ENCODE measurements at places on chromosomes 12 and 14.

- DNase-seq, result no peak
Measured at GRCh38 chr12:95574799-95575452, 23.6 kb upstream of the USP44 start.

DNA sequence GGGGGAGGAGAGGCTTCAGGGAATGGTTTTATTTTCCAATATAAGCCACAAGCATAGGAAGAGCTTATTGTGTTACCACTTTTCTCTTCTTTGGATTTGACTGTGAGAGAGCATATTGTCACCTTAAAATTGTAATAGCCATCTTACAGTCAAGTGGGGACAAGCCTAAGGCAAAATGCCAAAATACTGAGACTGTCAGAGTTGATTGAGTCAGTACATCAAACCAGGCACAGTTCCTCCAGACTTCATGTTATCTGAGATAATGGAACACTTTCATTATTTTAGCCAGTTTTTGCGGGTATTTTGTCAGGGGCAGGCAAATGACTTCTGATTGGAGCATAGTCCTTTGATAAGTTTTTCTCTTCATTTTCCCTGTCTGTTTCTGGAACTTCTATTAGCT, 19.5 kb upstream of the NUBPL start:
- no peak for DNase-seq

DNA sequence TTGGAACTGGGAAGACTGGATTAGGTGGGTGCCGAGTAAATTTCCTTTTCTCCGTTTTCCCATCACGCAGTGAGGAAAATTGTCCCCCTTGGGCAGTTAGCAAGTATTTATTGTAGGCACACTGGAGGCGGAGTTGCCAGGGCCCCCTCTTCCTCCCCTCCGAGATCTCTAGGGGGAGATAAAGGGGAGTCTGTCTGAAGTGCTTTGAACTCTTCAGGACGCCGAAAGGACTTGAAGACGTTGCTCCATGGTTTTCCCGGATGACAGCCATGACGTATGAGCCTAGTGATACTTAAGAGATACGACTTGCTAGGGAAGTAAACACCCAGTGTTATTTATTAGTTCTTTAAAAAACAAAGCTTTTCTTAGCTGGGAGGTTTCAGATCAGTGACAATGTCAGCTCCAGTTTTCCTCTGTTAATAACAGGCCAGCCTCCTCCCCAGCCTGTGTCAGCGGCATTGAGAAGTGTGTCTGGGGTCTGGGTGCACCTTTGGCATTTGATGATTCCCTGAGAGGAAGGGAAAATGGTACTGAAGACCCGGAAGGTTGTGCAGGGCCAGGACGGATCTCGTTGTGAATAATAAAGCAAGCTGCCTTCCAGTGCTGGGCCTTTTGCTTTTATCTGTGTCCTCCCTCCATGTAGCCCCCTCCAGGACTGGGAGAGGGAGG, 78.7 kb downstream of the TSPAN9 start:
- DNase-seq, result no peak

- no peak for DNase-seq
Measured at GRCh38 chr12:9022592-9022991, 33.2 kb downstream of the KLRG1 start.

GRCh38 chr14:78405079-78405856, 235.1 kb downstream of the NRXN3 start:
- DNase-seq, result no peak

- no peak for DNase-seq
Measured at GRCh38 chr14:99268810-99269707, 2.9 kb downstream of the BCL11B start.

- DNase-seq, result no peak
Measured at GRCh38 chr12:95663525-95663924, 112.2 kb upstream of the USP44 start.

- DNase-seq, result no peak
Measured at GRCh38 chr14:49865431-49865859, 12.9 kb upstream of the NEMF start.

- no peak for DNase-seq
Measured at GRCh38 chr12:51661199-51661598, 70.2 kb downstream of the SCN8A start.

DNA sequence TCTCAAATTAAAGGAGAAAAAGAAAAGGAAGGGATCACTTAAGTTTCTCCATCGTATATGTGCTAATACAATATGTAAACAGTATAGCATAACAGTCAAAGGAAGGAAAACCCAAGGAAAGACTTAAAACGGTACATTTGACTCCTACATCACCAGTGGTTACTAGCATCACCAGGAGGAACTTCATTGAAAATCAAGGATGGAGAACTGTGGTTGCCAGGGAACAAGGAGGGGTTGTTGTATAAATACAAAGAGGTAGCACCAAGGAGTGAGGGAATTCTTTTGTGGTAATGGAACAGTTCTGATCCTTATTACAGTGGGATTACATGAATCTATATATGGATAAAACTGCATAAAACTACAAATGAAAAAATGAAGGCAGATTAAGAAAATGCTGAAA, 1.6 kb downstream of the ZFYVE26 start:
- DNase-seq, result no peak

- DNase-seq, result no peak
Measured at GRCh38 chr14:95533391-95533821, 1.4 kb upstream of the GLRX5 start.

DNA sequence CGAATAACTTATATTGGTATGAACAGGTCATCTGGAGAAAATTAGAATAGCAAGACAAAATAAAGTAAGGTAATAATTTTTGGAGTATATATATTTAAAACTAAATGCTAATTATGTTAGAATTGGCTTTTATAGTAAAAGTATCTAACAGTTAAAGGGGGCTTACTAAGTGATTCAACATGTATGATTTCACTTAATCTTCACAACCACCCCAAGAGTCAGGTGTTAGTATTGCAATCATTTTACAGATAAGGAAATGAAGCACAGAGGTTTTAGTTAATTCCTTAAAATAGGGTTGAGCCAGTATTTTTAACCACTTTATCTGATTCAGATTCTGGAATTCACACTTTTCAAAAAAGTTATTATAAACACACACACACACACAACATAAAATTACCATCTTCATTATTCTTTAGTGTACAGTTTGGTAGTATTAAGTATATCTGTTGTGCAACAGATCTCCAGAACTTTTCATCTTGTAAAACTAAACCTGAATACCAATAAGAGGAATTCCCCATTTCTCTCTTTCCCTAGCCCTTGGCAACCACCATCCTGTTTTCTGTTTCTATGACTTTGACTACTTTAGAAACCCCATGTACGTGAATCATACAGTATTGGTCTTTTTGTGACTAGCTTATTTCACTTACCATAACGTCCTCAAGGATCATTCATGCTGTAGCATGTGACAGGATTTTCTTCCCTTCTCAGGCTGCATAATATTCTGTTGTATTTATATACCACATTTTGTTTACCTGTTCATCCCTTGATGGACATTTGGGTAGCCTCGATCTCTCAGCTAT, 12.5 kb downstream of the A2M start:
- DNase-seq, result no peak

GRCh38 chr12:15186597-15186996, 34.6 kb downstream of the RERG start:
- no peak for DNase-seq

DNA sequence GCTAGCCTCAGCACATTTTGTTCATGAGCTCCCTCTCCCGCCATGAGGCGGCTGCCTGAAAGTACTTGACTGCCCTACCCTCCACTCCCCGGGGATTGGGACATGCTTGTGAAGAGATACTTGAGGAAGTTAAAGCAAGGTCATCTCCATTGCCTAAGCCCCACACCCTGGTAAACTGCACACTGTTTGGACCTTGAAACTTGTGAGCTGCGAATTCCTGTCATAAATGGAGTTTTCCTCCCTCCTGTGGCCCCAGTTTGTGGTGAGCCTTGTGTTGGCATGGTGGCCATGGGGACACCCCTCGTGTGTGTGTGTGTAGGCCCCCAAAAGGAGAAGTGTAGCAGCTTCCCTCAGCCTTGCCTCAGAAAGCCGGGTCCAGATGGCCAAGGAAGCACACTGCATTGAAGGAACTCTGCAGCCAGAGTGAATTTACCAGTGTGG, 395.5 kb downstream of the ZFP36L1 start:
- DNase-seq, result no peak

- no peak for DNase-seq
Measured at GRCh38 chr12:68785823-68786222, 22.2 kb upstream of the MDM2 start.

DNA sequence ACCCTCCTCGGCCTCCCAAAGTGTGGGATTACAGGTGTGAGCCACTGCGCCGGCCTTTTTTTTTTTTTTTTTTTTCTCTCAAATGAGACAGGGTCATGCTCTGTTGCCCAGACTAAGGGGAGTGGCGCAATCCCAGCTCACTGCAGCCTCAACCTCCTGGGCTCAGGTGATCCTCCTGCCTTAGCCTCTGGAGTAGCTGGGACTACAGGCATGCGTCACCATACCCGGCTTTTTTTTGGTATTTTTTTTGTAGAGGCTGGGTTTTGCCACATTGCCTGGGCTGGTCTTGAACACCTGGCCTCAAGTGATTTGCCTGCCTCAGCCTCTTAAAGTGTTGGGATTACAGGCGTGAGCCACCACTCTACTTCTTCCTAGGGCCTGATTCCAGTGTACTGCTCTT, 18.7 kb downstream of the FUT8 start:
- no peak for DNase-seq

DNA sequence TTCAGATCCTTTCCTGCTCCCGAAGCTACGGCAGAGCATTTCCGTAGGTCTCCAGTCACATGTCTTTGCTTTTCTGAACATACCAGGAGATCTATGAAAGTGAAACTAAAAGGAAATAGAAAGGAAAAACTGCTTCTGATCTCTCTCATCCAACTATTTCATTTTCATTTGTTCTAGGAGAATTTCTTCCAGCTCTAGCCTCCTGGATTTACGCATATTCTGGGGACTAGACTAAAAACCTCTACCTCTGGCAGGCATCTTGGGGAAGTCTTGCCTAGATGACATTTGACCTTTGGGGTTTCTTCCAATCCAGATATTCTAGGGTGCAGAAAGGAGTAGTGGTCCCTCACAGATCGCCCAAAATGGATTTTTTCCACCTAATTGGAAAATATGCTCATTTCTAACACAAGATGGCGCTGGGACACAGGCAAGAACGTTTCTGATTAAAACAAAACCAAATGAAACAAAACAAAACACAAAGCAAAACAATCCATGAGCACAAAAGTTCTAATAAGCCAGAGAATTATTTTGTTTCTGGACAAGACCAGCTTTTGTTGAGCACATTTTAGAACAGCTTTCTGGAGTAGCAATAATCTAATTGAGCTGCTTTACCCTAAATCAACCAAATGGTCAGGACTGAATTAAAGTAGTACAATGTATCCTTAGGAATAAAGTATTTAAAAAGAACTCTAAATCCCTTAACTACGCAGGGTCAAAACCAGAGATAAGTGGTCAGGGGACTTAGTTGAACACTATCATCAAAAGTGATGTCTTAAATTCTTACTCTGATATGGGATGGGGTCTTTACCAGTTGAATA, 12.3 kb upstream of the PARP11 start:
- no peak for DNase-seq

DNA sequence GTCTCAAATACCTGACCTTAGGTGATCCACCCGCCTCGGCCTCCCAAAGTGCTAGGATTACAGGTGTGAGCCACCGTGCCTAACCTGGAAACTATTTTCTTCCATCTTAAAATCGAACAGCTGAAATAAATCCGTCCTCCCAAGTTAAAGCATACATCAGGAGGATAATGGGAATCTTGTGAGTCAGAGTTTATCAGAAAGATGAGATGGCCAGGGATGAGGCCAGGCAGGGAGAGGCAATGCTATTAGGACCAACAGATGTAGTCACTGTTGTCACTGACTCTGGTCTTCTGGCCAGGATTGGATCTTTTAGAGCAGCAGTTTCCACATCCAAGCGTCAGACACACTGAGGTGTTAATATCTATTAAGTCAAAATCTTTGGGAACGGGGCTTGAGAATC, 61.7 kb upstream of the USP44 start:
- no peak for DNase-seq

- DNase-seq, result no peak
Measured at GRCh38 chr12:50120953-50121352, 8.9 kb downstream of the COX14 start.

GRCh38 chr12:5900076-5900475, 45.0 kb downstream of the ANO2 start:
- no peak for DNase-seq

DNA sequence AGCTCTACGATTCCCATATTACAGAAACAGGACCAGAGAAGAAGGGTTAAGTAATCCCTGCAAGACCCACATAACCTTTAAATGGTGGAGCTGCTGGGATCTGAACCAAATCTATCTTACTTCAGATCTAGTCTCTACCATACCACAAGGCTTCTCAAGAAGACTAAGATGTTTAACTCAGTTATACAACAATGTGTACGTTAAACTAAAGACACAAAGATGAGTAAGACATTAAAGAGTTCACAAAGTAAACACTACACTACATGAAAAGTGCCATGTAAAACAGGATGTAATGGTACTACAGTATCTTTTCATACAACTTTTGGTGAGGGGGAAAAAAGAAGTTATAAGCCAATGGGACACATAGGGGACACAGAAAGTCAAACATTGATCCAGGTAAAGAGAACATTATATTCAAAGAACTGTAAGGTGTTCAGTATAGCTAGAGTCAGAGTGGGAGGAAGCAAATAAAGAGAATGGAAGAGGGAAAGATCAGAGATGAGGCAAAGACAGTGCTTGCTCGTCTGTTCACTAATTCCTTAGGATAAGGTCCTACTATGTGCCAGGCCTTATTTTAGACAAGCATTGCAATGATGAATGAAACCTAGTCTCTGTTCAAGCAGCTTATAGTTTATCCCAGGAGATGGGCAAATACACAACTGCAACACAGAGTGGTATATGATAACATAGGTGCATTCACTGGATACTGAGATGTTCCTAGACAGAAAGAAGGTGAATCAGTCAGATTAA, 7.7 kb downstream of the TMED10 start:
- DNase-seq, result no peak

- DNase-seq, result no peak
Measured at GRCh38 chr12:119151445-119152026, 27.2 kb upstream of the HSPB8 start.

DNA sequence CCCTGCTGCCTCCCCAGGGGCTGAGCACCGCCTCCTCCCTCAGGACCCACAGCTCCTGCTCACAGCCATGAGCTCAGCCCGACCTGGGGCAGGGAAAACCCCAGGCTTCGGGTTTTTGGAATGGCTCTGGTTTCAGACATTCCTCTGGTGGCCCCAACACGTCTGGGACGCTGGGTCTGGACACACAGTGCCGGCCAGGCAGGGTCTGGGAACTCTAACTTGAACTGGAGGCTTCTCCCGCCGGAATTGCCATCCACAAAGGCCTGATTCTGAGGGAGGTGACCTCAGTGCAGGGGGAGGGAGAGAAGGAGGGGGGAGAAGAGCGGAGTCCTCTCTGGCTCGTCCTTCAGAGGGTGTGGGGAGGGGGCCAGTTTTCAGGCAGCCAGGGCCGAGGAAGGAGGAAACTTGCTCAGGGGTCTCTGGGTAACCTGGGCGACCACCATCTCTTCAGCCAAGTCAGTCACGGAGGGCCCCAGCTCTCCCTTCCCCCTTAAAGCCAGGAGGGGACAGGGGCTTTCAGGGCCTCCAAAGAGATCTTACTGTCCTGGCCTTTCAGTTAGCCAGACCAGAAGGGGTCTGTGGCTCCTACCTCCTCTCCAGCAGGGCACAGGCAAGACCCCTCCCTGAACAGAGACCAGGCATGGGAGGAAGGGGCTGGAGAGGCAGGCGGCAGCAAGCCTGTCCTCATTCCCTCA, 19.4 kb downstream of the NCKAP5L start:
- DNase-seq, result no peak

GRCh38 chr12:114500775-114501473, 95.0 kb upstream of the TBX5 start:
- DNase-seq, result no peak

GRCh38 chr14:57898837-57899572, 33.1 kb upstream of the SLC35F4 start:
- no peak for DNase-seq

- no peak for DNase-seq
Measured at GRCh38 chr12:54286042-54287030, 5.8 kb downstream of the HNRNPA1 start.

Measured in GM12892 (cell line).